ENCODE measurements at places on chromosomes 4 and X.

GRCh38 chr4:336893-337142 lies 796 bp upstream of the ZNF141 start:
- no peak for DNase-seq

DNA sequence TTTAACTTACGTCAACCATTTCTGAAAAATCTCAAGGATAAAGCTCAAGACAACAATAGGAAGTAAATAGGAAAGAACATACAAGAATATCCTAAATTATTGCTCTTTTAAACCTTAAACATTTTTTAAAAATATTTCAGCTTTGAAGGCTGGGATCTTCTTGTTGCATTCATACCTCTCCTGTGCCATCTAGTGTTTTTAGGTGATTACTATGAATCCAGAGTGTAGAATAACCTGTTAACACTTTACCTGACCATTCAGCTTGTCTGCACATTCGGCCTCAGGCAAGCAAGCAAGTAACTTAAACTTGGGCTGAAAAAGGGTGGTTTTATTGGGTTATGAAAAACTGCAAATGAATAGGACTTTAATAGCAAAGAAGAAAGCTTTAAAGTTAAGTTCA lies 507.8 kb upstream of the INTU start:
- DNase-seq: no peak

- DNase-seq: peak; percentile 20
Measured at GRCh38 chr4:75698162-75698962, 25.2 kb upstream of the G3BP2 start.

- DNase-seq: no peak
Measured at GRCh38 chr4:78669453-78669852, 106.7 kb upstream of the BMP2K start.
